ENCODE measurements at places on chromosomes 2 and 18.

DNA sequence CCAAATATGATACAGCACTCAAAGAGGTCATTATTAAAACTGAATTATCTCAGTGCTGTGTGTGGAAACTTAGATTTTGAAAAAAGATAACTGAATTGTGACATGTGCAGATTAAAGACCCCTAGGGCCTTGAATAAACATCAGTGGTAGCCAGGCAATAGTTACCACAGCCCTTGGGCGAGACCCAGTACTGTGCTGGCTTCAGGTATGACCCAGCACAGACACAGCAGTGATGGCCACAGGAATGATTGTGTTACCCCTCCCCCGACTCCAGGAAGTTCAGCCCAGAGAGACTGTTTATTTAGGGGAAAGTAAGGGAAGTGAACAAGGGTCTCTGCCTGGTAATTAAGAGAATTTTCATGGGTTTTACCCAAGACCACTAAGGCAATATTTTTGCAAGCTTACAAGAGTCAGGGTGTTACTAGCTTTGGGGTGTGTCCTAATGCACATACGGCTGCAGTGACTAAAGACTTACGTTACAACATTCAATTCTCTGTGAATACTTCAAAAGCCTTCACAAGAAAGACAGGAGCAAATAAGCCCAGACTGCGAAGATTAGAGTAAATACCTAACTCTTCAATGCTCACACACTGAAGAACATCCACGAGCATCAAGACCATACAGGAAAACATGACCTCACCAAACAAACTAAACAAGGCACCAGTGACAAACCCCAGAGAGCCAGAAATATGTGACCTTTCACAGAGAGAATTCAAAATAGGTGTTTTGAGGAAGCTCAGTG is 28.2 kb upstream of the ITGAV start:
- no peak for DNase-seq

DNA sequence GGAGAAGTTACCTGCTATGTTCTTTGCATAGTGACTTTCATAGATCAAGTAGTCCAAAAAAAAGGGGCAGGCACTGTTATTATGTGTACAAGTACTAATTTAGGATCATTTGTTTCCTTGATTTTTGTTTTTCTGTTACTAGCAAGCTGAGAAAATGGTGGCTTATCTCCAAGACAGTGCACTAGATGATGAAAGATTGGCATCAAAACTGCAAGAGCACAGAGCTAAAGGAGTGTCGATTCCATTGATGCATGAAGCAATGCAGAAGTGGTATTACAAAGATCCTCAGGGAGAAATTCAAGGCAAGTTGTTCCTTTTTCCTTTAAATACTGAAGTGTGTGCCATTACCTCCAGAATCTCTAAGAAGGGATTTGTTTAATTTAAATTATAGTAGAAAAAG is 19.6 kb upstream of the KCNJ13 start:
- DNase-seq: no peak

DNA sequence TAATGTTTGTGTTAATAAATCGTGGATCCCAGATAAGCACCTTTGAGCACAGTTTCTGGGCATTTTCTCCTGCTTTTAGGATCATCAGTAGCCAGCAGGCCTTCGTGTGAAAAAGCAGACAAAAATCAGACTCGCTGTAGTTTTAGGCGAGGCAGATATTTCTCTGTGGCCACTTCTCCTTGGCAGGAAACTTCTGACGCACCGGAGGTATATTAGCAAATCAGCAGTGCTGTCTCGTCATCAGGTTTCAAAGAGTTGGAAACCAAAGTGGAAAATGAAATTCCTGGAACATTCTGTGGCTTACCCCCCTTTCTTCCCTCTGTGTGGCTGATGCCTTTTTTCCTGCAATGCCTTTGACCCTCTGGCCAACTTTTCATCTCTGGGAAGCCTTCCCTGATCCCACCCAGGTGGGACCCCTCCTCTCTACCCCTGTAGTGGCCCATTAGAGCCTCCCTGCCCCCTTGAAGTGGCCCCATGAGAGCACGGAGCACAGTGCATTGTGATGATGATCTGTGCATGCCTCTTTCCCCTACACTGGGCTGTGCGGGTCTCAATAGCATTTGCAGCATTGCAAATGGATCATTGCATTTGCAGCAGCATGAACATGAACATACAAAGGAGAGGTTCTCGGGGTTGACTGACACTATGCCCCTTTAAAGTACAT is 93.3 kb downstream of the RNF144A start:
- DNase-seq: no peak

- no peak for DNase-seq
Observed at GRCh38 chr2:224400886-224401632, 848 bp downstream of the FAM124B start.

DNA sequence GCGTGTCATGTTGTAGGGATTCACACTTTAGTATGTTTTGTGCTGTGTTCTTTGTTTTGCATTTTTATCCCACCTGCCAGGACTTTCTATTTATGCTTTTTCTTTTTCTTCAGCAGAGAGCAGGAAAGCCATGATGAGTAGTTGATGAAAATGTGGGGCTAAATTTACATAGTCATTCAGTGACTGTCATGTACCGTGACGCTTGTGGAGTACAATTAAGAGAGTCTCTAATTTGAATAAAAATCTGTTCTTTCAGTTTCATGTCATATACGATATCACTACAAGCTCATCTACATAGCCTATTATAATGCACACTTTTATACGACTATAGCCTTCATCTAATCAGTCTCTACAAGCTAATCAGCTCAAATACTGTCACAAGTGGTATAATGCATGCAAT is 112.7 kb upstream of the SPATS2L start:
- DNase-seq: no peak

- no peak for DNase-seq
Observed at GRCh38 chr2:223404616-223405015, 197.5 kb downstream of the SCG2 start.

GRCh38 chr2:107669335-107669734 is 157.4 kb upstream of the RGPD4 start:
- no peak for DNase-seq

- DNase-seq: no peak
Observed at GRCh38 chr2:105748566-105748965, 3.9 kb downstream of the NCK2 start.

GRCh38 chr2:197946562-197946961 is 142.2 kb downstream of the PLCL1 start:
- DNase-seq: no peak

DNA sequence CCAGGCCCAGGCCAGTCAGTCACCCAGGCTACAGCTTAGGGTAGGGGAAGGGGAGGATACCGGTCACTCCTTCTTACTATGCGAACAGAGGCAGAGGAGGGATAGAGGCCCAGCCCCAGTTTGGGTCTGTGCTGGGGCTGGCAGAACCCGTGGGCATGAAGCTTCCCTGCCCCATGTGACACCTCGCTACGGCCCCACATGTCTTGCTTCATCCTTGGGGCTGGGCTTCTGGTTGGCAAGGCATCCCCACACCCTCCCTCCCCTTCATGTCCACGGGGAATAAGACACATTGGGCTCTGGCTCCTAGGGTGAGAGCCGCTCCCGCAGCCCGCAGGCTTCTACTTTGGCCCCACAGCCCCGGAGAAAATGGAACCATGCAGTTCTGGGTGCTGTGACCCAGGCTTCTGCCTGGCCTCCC is 32.4 kb downstream of the HS1BP3 start:
- no peak for DNase-seq

DNA sequence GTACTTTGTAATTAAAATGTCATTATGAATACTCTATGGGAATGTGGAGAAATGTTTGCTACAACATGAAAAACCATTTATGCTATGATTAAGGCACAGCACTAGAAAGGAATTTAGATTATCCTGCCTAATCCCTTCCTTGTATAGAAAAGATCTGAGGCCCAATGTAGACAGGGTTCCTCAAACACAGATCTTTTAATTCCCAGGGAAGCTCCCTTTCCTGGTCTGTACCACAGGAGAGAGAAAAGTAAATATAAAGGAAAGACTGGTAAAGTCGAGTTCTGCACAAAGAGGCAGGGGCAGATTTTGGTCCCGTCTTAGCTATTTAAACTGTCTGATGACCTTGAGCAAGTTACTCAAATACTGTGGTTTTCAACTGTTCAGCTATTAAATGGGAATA is 84.7 kb downstream of the ICA1L start:
- no peak for DNase-seq

GRCh38 chr18:77164763-77165485 is 32.3 kb upstream of the MBP start:
- no peak for DNase-seq

- no peak for DNase-seq
Observed at GRCh38 chr2:31247711-31248110, 13.8 kb downstream of the EHD3 start.

DNA sequence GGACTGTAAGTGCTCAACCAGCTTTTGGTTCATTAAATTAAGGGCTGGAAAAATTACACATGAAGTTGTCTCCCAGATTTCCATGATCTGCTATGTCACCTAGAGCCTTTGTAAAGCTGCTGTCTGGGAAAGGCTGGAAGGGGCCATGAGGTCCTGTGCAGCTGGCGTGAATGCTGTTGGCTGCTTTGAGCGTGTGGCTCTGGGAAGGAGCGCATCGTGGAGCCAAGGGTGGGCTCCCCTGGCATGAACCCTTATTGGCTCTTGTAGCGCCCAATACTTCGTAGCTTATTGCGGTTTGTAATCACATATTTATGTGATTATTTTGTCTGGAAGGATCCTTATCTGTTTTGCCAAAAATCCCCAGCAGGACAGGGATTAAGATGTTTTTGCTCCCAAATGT is 70.5 kb upstream of the LMAN1 start:
- DNase-seq: no peak

DNA sequence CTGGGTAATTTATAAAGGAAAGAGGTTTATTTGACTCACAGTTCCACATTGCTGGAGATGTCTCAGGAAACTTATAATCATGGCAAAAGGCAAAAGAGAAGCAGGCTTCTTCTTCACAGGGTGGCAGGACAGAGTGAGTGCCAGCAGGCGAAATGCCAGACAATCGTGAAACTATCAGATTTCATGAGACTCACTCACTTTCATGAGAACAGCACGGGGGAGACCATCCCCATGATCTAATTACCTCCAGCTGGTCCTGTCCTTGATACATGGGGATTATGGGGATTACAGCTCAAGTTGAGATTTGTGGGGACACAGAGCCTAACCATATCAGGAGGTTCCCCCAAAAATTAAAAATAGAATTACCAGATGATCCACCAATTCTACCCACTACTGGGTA is 675.5 kb upstream of the SLC8A1 start:
- no peak for DNase-seq

- DNase-seq: no peak
Observed at GRCh38 chr2:25570161-25570845, 103.1 kb downstream of the DTNB start.

- no peak for DNase-seq
Observed at GRCh38 chr2:201403880-201404279, 46.7 kb upstream of the FLACC1 start.

DNA sequence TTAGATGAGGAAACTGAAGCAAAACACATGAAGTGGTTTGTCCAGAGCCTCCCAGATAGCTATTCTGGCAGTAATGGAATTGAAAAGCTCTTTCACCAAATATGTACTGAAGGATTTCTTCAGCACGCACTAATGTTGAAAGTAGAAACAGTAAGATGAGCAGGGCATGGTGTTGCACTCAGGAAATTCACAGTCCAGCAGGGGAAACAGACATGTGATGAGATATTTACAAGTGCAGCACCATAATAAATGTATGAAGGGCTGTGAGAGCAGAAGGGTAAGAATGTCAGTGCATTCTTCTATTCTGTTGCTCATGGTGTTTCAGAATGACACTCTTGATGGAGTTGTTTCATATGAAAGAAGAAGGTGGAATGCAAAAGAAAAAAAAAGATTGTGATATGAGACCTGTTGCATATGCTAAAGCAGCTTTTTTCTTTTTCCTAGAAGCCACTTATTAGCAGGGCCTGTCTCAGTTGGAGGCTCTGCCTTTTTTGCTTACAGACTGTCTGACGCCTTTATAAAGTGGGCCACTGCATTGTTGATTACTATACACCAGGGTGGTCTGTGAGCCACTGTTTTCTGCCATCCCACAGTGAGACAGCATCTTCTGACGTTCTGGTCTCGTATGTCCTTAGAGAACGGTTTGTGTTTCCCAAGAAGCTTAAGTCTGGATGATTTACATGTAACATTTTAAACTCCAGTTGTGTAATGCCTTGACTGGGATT is 516.9 kb downstream of the ARHGAP15 start:
- no peak for DNase-seq

DNA sequence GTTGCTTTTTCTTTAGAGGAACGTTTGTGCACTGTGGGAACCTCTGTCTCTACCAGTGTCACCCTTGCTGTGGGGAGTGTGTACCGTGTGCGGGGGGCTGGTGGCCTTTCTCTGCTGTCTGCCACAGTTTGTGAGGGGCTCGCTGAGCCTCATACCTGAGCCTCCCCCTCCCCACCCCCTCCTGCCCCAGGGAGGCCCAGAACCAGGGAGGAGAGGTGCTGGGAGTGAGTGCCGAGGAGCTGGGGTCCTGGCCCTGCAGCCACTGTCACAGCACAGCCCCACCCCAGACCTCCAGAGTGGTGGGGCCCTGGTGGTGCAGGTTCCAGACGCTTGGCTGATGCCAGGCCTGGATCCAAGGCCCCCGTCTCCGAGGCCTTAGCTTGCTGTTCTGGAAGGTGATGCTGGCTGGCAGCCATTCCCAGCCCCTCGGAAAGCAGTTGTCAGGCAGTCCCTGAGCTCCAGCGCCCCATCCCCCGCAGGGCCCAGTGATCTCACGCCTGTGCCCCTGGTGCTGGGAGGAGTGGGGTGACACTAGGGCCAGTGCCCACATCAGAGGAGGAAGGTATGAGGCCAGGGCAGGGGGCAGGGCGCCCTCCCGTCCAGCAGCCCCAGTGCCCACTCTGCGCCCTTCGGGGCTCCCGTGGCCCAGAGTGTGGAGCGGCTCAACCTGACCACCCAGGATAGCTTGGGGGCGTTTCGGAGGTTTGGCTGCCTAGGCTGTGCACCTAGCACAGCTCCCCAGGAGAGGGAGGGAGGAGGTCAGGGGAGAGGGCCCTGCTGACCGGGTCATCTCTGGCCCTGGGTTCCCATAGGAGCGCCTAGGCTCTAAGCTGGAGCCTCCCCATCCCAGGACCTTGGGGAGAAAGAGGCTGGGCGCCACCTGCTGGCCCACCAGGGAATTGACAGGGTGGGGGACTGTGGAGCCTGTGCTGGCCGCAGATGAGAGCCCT is 53.0 kb upstream of the ALPP start:
- no peak for DNase-seq

- DNase-seq: no peak
Observed at GRCh38 chr2:190856985-190857384, 23.6 kb upstream of the GLS start.

- DNase-seq: no peak
Observed at GRCh38 chr2:60313470-60314172, 239.8 kb downstream of the BCL11A start.

DNA sequence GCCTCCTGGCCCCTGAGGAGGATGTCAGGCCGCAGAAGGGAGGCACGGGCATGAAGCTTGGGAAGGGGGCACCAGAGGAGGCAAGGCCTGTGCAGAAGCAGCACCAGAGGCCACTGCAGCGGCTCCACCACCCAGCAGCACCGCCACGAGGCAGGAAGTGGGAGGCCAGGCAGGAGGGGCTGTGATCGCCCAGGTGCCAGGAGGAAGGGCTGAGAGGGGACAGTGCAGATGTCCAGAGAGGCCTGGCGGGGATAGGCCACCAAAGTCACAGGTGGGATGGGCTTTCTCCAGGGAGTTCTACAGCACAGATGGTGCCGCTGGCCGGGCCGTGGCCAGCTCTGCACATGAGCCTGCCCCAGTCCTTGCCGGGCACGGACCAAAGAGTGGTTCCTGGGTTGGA is 6.0 kb upstream of the ALPI start:
- DNase-seq: no peak

GRCh38 chr18:47250391-47251046 is 941 bp downstream of the SKOR2 start:
- DNase-seq: no peak
